Panc1 (cell line): ENCODE measurements at places on chromosomes 2 and 18. TPM values are rescaled to one million over a fixed set of nuclear protein-coding genes. Genes with fewer than 3 reads are reported as not detected.

The TMEM178A gene
- not detected for total RNA-seq

The CASP10 gene
- 0.87 TPM for total RNA-seq

GRCh38 chr2:127637725-127638252 lies 8.2 kb upstream of the GPR17 start:
- H3K36me3 ChIP-seq = no peaks in the 10 kb centered on the region
- peaks cover 10% of the 10 kb centered on the region for H3K4me1 ChIP-seq
- no peaks in the 10 kb centered on the region for H3K27me3 ChIP-seq
- no peak overlapping the region for H3K4me3 ChIP-seq

- H3K27me3 ChIP-seq = no peaks in the 10 kb centered on the region
- peaks cover 6% of the 10 kb centered on the region; the same call in 1 of the 2 replicates for H3K4me1 ChIP-seq
- no peaks in the 10 kb centered on the region for H3K36me3 ChIP-seq
- no peak overlapping the region for H3K27ac ChIP-seq
- H3K4me3 ChIP-seq = no peak overlapping the region
- no peak for DNase-seq
Observed at GRCh38 chr2:37934591-37935513, 9.8 kb downstream of the RMDN2 start.

- H3K27me3 ChIP-seq = peaks cover 16% of the 10 kb centered on the region
- no peak for DNase-seq
- H3K4me3 ChIP-seq = no peak overlapping the region
Observed at GRCh38 chr2:110790907-110791306, 58.5 kb downstream of the ACOXL start.

DNA sequence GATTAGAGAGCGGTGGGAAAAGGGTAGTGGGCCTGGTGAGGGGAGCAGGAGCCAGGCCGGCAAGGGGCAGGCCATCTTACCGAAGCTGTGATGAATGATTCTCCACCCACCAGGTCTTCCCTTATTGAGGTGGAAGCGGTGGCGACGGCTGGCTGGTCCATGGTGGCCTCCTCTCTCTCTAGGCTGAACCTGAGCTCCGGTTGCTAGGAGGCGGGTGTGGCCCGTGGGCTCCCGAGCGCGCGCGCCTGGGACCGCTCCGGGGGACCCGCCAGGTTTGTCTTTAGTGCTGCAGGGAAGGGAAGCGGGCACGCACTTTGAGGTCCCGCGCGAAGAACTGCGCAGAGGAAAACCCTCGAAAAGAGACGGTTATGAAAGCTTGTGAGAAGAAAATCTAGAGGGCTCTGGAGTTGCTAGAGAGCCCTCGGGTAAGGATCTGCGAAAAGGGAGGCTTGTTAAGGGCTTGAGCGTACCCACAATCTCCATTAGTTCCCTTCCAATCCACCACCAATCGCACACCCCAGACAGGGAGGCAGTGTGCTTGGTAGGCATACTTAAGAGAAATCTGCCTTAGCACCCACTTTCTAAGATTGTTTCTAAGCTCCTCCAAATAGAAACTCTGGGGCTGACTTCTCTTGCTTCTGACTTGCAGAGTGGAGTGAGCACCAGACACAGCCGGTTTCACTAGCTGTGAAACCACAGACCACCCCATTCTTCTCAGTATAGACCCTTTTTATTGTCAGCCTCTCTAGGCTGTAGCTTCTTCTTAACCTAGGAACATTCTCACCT lies at the start of gene STPG4:
STPG4 (minus strand) TSS at position 218 of the 786 bp plus-strand sequence; CDS start at position 161, 57 bp downstream.
- H3K36me3 ChIP-seq = peaks cover 37% of the 10 kb centered on the region
- DNase-seq = no peak
- no peak within 1 kb of the TSS for H3K4me3 ChIP-seq
- H3K27ac ChIP-seq = peak within 1 kb of the TSS; percentile 46
- no peaks in the 10 kb centered on the region for H3K27me3 ChIP-seq

DNA sequence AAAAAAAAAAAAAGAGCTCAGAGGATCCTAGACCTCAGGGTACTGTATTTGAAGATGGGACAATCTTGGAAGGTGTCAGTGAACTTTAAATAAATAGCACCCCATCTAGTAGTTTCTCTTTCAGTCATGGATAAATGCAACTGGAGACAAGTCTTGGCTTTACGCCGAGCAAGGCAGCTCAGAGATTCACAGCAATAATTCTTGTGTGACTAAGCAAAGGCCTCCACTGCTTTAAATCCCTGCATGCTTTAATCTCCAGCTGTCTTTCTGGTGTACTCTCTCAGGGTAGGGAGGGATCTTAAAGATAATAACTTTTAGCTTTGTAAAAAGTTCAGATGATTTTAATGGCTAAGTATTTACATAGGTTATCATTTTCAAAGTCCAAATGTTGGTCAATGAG lies 36.3 kb downstream of the NRXN1 start:
- no peaks in the 10 kb centered on the region for H3K36me3 ChIP-seq
- no peaks in the 10 kb centered on the region for H3K27me3 ChIP-seq
- DNase-seq = no peak
- H3K4me1 ChIP-seq = no peaks in the 10 kb centered on the region
- H3K4me3 ChIP-seq = no peak overlapping the region

- no peak overlapping the region for H3K27ac ChIP-seq
- no peak for DNase-seq
- H3K27me3 ChIP-seq = no peaks in the 10 kb centered on the region
- H3K36me3 ChIP-seq = no peaks in the 10 kb centered on the region
- H3K4me3 ChIP-seq = no peak overlapping the region
- no peaks in the 10 kb centered on the region; the same call in 1 of the 2 replicates for H3K4me1 ChIP-seq
Observed at GRCh38 chr2:160557903-160558302, 64.3 kb upstream of the RBMS1 start.

DNA sequence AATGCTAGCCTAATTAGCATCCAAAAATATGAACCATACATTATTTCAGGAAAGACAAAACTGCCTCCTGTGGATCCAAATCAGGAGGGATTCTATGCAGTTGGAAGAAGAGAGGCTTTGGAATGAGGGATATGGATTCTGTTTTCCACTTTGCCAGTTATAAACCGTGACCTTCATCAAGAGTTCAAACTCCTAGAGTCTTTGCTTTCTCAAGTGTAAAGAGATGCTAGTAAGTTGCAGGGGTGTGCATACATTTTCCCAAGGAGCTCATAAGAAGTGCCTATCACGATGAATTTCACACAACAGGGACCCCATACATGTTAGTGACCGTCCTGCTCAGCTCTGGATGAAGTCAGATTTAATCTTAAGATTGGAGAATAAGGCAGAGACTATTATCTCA lies 542.5 kb downstream of the SOX11 start:
- no peaks in the 10 kb centered on the region for H3K27me3 ChIP-seq
- no peak for DNase-seq
- H3K36me3 ChIP-seq = no peaks in the 10 kb centered on the region
- no peaks in the 10 kb centered on the region for H3K4me1 ChIP-seq

DNA sequence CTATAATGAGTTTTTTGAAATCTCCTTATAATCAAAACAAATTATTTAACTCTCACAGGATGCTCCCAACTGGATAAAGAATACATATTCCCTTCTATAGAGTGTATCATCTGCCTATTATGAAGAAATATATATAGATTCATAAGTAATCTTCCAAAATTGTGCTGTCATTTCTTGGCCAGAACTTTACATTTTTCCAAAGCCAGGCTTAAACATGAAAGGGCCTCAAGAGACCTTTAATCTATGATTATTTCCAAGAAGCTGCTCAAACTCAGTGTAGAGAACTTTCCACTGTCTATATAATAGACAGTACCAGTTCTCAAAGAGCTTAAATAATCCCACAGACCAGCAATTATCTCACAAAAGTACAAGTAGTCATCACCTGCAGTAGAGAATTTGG lies 211.0 kb downstream of the AKAIN1 start:
- no peak overlapping the region for H3K4me3 ChIP-seq
- H3K36me3 ChIP-seq = no peaks in the 10 kb centered on the region
- no peaks in the 10 kb centered on the region for H3K27me3 ChIP-seq
- no peaks in the 10 kb centered on the region for H3K4me1 ChIP-seq

DNA sequence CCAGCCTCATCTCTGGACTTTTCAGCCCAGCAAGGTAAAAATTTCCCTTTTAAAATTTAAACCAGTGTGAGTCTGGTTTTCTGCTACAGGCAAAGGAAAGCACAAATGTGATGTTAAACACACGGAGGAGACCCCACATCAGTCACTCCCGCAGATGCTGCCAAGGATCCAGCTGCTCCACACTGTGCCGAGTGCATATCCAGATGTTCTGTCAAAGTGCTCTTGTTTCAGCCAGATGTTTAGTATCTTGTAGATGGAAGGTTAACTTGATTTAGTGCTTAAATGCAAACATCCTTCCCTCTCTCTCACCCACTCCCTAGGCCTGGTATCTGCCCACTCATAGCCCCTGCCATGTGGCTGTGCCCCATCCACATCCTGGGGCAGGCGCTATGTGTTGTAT lies 15.8 kb upstream of the ATOH8 start:
- H3K4me3 ChIP-seq = no peak overlapping the region
- DNase-seq = no peak
- no peak overlapping the region for H3K27ac ChIP-seq
- no peaks in the 10 kb centered on the region for H3K36me3 ChIP-seq
- no peaks in the 10 kb centered on the region for H3K27me3 ChIP-seq

GRCh38 chr2:104746299-104746698 lies 107.6 kb upstream of the POU3F3 start:
- no peak overlapping the region for H3K4me3 ChIP-seq
- H3K4me1 ChIP-seq = no peaks in the 10 kb centered on the region
- no peak for DNase-seq
- no peak overlapping the region for H3K27ac ChIP-seq
- H3K27me3 ChIP-seq = no peaks in the 10 kb centered on the region; the same call in 1 of the 2 replicates
- H3K36me3 ChIP-seq = no peaks in the 10 kb centered on the region

DNA sequence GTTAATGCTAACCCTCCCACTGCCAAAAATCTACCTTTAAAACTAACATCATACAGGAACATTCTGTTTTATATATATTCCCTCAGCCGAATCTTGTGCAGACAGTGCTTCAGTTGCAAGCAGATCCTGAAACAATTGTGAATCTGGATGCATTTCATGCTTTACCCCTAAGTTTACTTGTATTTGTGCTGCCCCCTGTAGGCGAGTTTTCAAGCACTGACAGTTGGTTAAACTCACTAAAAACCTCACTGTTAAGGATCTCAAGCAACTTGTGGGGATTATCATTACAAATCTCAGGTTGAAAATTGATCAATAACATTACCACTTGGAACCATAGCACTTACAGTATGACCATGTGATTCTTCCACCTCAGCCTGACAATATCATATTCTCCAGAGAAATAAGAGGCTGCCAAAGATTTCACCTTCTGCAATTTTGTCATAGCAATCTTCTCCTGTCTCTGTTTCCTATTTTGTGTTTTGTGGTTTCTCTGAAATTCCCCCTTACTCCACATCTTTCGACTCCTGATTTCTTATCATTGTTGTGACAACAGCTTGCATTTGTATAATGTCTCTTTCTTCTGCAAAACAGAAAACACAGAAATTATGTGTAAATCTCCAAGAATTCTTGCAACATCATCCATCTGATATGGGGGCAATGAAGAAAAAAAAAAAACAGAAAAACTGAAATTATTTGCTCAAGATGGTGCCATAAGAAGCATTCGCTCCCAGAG lies 354.6 kb upstream of the SETBP1 start:
- H3K4me1 ChIP-seq = no peaks in the 10 kb centered on the region
- H3K4me3 ChIP-seq = no peak overlapping the region
- H3K36me3 ChIP-seq = no peaks in the 10 kb centered on the region
- H3K27me3 ChIP-seq = no peaks in the 10 kb centered on the region

DNA sequence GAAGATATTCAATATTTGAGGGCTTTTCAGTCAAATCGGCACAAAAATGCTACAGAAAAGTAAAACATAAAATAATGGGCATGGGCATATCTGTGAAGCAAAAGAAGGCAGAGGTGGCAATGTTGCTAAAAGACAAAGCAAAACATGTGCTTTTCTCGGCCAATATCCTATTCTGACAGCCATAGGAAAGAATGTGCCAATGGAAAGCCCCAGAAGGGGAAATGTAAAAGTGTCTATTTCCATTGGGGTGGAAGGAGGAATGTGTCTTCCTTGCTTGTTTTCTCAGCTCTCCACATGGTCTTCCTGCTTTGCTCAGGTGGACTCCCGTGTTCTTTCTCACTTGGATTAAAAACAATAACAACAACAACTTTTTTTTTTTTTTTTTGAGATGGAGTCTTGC lies 13.7 kb upstream of the PER2 start:
- no peaks in the 10 kb centered on the region for H3K4me1 ChIP-seq
- H3K27ac ChIP-seq = no peak overlapping the region
- DNase-seq = no peak
- no peaks in the 10 kb centered on the region for H3K27me3 ChIP-seq

- no peak overlapping the region for H3K4me3 ChIP-seq
- H3K36me3 ChIP-seq = no peaks in the 10 kb centered on the region
- no peak overlapping the region for H3K27ac ChIP-seq
Observed at GRCh38 chr2:189369566-189369965, 71.7 kb upstream of the WDR75 start.

DNA sequence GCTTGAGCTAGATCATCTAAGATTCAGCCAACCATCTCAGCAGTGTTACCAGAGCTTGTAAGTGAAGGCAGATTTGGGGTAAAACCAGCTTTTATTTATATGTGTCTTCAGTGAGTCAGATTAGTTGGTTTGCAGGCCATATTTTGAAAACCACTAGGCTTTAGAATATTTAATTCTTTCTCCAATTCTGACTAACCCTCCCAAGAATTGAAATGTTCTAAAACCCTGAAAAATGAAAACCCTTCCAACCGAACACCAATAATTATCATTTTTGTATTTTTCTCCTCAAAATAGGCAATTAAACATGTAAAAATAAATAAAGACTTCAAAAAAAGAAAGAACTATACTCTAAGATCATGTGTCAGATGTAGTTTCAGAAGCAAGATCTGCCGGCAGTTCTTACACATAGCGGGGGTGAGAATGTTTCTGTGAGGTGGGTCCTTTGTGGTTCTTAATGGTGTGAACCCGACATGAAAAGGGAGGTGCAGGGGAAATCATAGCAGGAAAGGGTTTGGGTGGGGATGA lies 14.2 kb downstream of the PLEK start:
- no peak for DNase-seq
- H3K36me3 ChIP-seq = no peaks in the 10 kb centered on the region
- no peak overlapping the region for H3K27ac ChIP-seq
- H3K4me3 ChIP-seq = no peak overlapping the region
- peaks cover 5% of the 10 kb centered on the region for H3K27me3 ChIP-seq
